ENCODE measurements at places on chromosomes 3 and 15.

DNA sequence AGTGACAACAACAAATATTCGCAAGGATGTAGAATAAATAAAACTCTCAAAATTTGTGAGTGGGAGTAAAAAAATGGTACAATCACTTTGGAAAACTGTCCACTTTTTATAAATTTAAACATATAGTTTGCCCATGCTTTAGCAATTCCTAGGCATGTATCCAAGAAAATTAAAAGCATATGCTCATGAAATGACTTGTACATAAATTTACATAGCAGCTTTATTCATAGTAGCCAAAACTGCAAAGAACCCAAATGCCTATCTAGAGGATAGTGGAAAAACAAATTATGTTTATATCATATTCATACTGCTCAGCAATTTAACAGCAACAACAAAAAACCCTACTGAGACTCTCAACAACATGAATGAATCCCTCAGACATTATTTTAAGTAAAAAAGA is 363.6 kb upstream of the CCDC54 start:
- DNase-seq: no peak

- no peak for DNase-seq
Observed at GRCh38 chr15:57540211-57540610, 51.5 kb upstream of the MYZAP start.

- no peak for DNase-seq
Observed at GRCh38 chr15:33115191-33115861, 79.2 kb downstream of the FMN1 start.

GRCh38 chr3:127073941-127074820 is 91.3 kb downstream of the PLXNA1 start:
- DNase-seq: no peak

- DNase-seq: no peak
Observed at GRCh38 chr3:122299215-122299614, 25.8 kb upstream of the CSTA start.

- DNase-seq: no peak
Observed at GRCh38 chr3:44110648-44111047, 131.0 kb upstream of the TOPAZ1 start.

- no peak for DNase-seq
Observed at GRCh38 chr15:65881766-65882434, 12.6 kb downstream of the RAB11A start.

DNA sequence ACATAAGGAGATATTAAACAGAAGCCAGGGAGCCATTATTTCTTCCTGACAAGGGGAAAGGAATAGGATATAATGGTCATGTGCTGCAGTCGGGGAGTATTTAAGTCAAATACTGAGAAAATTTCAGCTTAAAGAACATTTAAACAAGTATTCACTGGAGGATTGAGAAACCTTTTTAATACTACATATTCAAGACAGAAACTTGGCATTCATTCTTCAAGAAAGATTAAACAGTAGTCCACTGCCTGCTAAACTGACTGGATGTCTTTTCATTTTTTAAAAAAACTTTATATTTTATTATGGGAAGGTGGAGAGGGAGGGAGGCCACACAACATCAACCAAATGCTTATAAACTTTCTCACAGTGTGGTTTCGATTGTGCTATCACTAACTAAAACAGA is 107.4 kb upstream of the CBLB start:
- DNase-seq: no peak
